Activated CD8-positive, alpha-beta memory T cell treated with anti-CD3 and anti-CD28 coated beads, Interleukin-2, amount 50 U/mL, for 4 hours (primary cell): ENCODE measurements at places on chromosomes 1 and 21.

GRCh38 chr1:40825435-40825788, 36.8 kb downstream of the CITED4 start:
- no peak for DNase-seq

DNA sequence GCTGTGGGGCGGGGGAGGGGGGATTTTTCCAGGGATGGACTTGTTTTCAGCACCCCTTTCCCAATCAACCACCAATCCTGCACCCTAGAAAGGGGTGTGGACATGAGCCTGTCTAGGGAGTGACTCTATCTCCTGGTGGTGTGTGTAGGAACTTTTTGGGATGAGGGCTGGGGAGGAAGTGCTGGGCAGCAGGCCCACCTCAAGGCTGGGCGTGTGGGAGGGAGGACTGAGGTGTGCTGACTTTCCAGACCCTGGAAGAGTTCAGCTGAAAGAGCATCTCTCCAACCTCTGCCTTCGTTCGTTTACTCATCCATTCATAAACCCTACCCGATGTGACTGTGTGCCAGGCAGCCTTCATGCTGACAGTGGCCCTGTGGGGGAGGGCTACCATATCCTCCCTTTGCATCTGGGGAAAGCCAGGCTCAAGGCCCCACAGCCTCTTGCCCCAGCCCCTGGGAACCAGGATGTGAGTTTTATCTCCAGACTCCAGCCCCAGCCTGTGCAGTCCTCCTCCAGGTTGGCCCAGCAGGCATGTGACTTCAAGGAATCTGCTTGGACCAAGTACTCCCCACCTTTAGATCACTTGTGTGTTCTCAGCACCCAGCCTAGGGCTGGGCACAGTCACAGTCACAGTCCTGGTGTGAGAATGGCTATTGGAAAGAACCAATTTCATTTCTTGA, 6.7 kb downstream of the KNCN start:
- no peak for DNase-seq

GRCh38 chr1:31715087-31715872, 11.5 kb upstream of the COL16A1 start:
- DNase-seq = peak; percentile 28

DNA sequence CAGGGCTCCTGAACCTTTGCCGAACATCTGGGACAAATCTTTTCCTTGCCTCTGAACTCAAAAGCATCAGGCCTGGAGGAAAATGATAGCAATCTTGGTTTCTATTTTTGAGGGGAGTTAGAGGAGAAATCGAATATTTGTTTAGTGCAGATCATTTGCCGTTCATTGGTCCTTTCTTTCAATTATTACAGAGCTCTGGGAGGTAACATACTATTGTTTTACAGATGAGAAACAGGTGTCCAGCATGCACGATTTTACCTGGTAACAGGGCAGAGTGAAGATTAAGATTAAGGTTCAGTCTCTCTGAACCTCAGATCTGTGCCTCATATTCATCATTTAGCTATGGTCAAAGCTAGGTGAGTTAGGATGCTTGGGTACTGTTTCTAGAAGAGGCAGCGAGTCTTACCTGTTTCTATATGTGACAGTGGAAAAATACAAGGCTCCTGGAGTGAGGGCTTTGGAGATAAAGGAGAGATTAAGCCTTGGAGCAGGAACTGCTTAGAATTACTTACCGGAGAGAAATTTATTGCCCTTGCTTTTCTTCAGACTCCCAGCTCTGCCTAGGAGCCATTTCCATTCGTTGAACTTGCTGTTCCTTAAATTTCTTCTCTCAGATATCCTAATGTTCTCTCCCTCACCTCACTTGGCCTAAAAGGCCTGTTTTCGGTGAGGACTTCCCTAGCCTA, 1.4 kb downstream of the PRCC start:
- DNase-seq = no peak

- no peak for DNase-seq
Measured at GRCh38 chr1:245173446-245174211, 18.8 kb downstream of the KIF26B start.

DNA sequence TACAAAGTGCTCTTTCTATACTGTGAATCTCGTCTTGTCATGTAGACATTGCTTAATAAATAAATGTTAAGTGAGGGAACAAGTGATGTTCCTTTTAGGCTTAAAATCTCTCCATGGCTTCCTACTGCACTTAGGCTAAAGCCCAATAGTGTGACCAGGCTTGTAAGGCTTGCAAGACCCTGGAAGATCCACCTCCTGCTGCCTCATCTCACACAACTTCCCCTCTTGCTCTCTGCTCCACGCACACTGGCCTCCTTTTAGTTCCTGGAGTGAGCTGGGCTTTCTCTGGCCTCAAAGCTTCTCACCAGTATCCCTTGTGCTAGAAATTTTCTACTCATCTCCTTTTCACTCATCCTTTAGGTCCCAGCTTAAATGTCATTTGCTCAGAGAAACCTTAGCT, 41.5 kb upstream of the DIPK1A start:
- no peak for DNase-seq

DNA sequence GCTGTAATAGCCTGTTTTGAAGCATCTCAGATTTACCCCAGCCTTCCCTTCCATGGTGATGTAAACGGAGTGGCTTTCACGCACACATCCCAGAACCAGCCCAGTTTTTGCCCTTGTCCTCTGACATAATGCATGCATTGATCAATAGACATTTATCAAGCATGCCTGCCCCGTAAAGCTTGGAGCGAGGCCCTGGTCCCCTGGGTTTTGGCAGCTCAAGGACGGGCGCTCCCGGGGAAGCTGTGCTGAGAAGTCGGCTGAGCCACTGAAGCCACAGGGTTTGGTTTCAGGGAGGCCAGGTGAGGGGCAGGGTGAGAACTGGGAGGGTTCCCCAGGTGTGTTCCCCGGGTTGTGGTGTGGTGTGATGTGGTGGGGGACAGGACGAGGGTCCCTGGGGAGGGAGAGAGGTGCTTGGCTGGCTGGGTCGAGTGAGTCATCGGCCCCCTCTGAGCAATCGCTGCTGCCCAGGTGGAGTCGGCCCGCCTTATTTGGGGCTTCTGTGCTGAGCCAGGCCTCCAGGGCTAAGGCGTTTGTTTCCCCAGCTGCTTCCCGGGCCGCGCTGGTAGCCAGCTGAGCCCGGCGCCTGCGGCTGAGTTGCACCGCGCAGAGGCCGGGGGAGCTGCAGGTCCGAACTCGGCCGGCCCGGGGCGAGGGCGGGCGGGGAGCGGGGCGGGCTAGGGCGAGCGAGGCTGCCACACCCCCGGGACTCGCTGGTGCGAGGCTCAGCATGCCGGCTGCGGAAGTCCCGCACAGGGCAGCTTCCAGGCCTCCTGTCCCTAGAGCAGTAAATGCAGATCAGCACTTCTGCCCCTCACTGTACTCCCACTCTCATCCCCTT, 23.6 kb downstream of the ATP2B4 start:
- DNase-seq = peak; percentile 76

DNA sequence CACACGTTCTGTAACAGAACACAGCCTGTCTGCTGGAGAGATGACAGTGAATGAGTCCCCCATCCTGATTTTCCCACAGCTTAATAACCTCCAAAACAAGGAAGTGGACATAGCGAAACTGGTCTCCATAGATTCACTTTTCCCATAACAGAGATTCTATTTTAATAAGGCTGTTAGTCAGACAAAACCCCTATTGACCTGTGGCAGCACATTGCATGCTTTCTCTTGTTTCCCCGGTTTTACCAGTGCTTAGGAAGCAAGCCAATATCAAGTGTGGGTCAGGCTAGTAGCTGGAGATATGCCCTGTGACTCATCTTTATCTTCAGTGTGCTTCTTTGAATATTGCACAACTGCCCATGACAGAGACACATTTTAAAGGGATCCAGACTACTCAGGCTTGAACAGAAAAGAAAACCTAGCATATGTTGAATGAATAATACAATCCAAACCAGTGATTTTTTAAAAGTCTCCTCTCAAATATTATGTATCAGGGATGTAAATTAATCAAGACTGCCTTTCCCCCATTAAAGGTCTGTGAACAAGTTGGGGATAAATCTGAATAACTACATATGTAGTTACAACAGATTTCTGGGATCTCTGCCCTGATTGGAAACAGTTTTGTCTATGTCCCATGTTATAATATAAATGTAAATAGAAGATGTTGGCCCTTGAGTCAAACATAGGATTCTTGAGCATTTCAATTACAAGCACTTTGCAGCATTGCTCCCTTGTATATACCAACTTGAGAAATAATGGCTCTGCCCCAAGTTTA, 11.9 kb upstream of the CLDN8 start:
- DNase-seq = no peak

DNA sequence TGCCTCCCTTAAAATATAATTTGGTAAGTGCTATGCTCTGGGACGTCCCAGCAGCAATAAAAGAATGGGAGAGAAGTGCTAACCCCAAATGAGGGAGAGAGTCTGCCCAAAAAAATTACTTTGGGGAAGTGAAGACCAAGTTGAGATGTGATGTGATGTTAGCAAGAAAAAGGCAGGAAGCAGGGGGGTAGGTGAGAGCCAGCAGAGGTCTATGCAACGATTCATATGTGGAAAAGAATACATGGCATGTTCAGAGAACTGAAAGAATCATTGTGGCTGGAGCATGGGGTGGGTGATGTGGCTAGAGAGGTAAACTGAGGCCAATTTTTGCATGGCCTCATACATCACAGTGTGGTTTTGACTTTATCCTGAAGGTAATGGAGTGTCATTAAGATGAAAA, 5.6 kb upstream of the CTPS1 start:
- DNase-seq = no peak

- no peak for DNase-seq
Measured at GRCh38 chr21:14911351-14911750, 153.4 kb downstream of the NRIP1 start.

DNA sequence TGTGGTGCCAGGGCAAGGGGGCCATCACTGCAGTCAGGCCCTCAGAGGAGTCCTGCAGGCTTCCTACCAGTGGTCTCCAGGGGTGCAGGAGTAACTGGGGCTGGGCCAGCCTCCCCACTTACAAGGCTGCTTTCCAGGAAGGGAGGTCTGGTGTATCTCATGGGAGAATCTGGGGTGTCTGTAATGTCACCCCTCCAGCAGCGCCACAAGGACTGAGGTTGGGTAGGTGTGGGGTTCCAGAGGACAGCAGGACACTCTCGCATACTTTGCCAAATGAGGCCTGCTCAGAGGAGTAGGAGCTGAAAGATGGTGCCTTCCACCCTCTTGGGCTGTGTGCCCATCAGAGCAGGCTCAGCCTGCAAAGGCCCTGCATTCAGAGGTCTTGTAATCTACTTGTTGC, 46.9 kb downstream of the TNNT2 start:
- no peak for DNase-seq

- DNase-seq = no peak
Measured at GRCh38 chr1:89871768-89872473, 51.1 kb downstream of the LRRC8D start.

GRCh38 chr1:22503721-22504410, 52.2 kb downstream of the ZBTB40 start:
- DNase-seq = no peak

DNA sequence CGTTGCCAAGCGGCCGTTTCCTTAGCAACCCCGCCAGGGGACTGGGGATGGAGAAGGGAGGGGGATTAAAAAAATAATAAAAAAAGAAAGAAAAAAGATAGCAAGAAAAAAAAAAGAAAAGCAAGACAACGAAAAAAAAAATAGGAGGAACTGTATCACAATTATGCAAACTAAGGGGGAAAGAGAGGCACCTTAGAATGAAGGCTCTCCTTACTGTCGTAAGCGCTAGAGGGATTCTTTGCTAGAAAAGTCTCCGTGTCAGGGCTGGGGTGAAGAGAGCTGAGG, 625 bp upstream of the NEGR1 start:
- no peak for DNase-seq

DNA sequence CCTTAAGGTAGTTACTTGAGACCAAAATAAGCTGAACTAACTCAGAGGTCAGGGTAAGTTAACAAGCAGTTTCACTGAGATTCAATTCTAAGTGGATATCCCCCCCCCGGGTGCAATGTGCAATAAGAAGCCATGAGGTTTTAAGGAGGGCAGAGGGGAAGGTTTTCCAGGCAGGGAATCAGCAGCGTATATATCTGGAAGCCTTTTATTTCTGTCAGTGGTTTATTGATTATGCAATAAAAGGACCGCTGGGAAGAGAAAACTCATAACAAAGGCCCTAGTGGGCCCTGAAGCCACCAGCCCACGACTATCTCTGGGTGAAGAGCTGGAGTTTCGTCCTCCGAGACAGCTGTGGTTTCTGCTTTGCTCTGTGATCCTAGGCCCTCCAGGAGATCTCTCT, 53.1 kb upstream of the CTPS1 start:
- no peak for DNase-seq

DNA sequence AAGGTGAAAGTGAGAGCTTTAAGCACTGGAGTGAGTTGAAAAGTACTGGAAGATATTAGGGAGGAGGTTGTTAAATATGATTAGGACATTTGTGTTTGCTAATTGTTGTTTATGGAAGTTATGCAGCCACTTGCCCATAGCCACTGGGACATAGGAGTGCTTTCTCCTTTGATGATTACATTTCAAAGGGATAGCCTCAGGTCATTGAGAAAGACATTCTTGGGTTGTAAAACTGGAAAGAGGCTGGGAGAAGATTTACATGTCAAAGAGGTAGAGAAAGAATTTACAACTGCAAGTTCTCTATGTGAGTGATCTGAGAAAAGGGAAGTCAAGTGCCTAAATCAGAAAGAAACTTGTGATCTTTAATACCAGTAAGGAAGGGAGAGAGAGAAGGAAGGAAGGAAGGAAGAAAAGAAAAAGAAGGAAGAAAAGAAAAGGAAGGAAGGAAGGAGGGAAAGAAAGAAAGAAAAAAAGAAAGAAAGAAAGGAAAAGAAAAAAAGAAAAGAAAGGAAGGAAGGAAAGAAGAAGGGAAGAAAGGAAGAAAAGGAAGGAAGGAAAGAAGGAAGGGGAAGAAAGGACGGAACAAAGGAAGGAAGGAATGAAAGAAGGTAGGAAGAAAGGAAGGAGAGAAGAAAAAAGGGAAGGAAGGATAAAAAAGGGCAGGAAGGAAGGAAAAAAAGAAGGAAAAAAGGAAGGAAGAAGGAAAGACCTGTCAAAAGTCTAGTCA, 284.6 kb upstream of the DPYD start:
- no peak for DNase-seq

DNA sequence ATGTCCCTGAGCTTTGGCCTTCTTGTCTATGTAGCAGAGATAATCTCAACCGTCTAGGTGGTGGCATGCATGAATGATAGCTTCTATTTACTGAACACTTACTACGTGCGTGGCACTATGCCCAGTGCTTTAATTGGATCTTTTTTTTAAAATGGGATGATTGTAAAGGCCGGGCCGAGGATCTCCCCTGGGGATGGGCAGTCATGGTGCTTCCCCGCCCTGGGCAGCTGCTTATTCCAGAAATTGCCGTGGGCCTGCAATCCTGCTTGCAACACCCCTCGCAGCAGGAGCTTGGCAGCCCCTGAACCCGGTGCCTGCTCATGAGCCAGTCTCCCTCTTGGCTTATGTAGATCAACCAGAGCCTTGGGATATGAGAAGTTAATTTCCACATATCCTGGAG, 360.7 kb downstream of the CAMTA1 start:
- DNase-seq = no peak
